ENCODE measurements at places on chromosomes 3 and 15. TPM values are rescaled to one million over a fixed set of nuclear protein-coding genes. Genes with fewer than 3 reads are reported as not detected.
A peak's percentile ranks its signal among the peaks of the same experiment; 100 is the strongest.

GRCh38 chr3:141575879-141576743 is 89.3 kb downstream of the RASA2 start:
- peaks cover 81% of the 10 kb centered on the region for H3K36me3 ChIP-seq
- no peak overlapping the region for H3K27ac ChIP-seq
- peak; percentile 44 for DNase-seq
- no peaks in the 10 kb centered on the region for H3K4me1 ChIP-seq
- no peak overlapping the region for H3K4me3 ChIP-seq
- no peaks in the 10 kb centered on the region for H3K27me3 ChIP-seq

- no peak overlapping the region for H3K27ac ChIP-seq
- H3K4me1 ChIP-seq = peaks cover 9% of the 10 kb centered on the region
- no peak overlapping the region for H3K4me3 ChIP-seq
- DNase-seq = peak; percentile 73
Measured at GRCh38 chr3:197458179-197458707, 97.5 kb downstream of the BDH1 start.

- no peak overlapping the region for H3K4me3 ChIP-seq
- H3K27me3 ChIP-seq = no peaks in the 10 kb centered on the region
- DNase-seq = peak; percentile 62
- peaks cover 9% of the 10 kb centered on the region for H3K4me1 ChIP-seq
- peak overlapping the region; percentile 71 for H3K27ac ChIP-seq
Measured at GRCh38 chr3:48268381-48268935, 27.6 kb downstream of the ZNF589 start.

DNA sequence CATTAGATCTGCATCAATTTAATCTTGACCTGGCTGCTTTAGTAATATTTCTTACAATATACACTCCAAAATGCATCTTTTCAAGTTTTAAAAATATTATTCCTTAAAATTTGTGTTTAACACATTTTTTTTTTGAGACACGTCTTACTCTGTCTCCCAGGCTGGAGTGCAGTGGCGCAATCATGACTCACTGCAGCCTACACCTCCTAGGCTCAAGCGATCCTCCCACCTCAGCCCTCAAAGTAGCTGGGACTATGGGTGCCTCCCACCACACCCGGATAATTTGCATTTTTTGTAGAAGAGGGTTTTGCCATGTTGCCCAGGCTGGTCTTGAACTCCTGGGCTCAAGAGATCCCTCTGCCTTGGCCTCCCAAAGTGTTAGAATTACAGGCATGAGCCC is 73.6 kb downstream of the ETV5 start:
- no peaks in the 10 kb centered on the region for H3K4me1 ChIP-seq
- H3K27ac ChIP-seq = no peak overlapping the region
- H3K36me3 ChIP-seq = no peaks in the 10 kb centered on the region
- DNase-seq = no peak
- H3K27me3 ChIP-seq = no peaks in the 10 kb centered on the region
- no peak overlapping the region for H3K4me3 ChIP-seq

DNA sequence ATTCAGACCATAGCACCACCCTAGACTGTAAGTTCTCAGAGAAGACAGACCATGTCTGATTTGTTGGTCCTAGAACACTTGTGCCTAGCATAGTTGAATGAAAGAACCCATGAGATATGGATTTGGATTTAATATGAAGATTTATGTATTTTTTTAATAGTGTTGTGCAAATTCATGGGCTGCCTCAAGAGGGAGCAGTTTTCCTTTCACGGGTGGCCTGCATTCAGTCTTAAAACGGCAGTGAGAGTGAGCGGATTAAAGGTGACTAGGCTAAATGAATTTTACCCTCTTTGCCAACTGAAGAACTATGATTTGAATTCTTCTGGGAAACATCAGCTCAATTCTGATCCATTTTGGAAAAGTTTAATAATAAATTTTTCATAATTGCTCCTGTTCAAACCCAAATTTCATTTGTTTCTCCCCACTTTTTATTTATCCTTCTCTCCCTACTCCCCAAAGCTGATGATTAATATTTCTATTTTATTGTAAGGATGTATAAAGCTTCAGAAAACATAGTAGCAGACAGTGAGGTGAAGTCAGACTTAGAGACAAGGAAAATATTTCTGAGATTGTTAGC is 67.3 kb downstream of the MORC1 start:
- no peak overlapping the region for H3K27ac ChIP-seq
- peak; percentile 26 for DNase-seq
- H3K4me1 ChIP-seq = no peaks in the 10 kb centered on the region
- no peak overlapping the region for H3K4me3 ChIP-seq
- no peaks in the 10 kb centered on the region for H3K36me3 ChIP-seq

- no peaks in the 10 kb centered on the region for H3K27me3 ChIP-seq
- H3K4me3 ChIP-seq = no peak overlapping the region
- H3K27ac ChIP-seq = no peak overlapping the region
- no peak for DNase-seq
Measured at GRCh38 chr3:152760024-152760563, 74.8 kb upstream of the P2RY1 start.

DNA sequence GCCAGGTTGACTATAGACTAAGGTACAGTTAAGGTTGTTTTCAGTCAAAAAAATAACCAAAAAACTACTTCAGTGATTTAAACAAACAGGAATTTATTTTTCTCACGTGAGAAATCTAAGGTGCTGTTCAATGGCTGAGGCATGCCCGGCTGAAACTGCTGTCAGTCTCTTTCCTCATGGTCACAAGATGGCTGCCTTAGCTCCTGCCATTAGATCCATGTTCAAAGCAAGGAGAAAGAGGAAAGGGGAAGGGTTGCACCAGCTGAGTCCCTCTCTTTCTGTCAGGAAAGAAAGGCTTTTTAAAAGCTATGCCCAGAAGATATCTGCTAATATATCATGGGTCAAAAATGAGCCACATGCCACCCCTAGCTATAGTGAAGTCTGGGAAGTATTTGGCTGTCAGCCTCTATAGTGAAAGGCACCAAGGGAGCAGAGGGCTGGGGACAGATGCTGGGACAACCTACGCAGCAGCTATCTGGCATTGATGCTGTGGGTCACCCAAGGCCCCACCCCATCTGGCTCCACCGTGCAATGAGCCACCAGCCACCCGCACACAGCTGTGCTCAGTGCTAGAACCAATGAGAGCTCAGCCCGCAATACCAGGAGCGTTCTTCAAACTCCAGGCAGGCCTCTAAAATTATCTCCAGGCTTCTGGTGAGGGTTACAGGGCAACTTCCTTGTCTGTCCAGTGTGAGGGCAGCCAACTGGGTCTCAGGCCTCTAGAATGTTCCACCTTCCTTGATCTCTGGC is 64.7 kb upstream of the GATA2 start:
- no peaks in the 10 kb centered on the region for H3K36me3 ChIP-seq
- no peak for DNase-seq
- H3K4me1 ChIP-seq = peaks cover 9% of the 10 kb centered on the region
- no peak overlapping the region for H3K27ac ChIP-seq
- peaks cover 58% of the 10 kb centered on the region for H3K27me3 ChIP-seq

GRCh38 chr15:95812491-95812890 is 518.0 kb upstream of the NR2F2 start:
- H3K4me1 ChIP-seq = no peaks in the 10 kb centered on the region
- DNase-seq = no peak
- H3K4me3 ChIP-seq = no peak overlapping the region
- no peaks in the 10 kb centered on the region for H3K36me3 ChIP-seq

GRCh38 chr3:85838921-85839320 is 880.1 kb downstream of the CADM2 start:
- no peaks in the 10 kb centered on the region for H3K27me3 ChIP-seq
- no peak for DNase-seq
- no peak overlapping the region for H3K27ac ChIP-seq
- no peaks in the 10 kb centered on the region for H3K36me3 ChIP-seq

DNA sequence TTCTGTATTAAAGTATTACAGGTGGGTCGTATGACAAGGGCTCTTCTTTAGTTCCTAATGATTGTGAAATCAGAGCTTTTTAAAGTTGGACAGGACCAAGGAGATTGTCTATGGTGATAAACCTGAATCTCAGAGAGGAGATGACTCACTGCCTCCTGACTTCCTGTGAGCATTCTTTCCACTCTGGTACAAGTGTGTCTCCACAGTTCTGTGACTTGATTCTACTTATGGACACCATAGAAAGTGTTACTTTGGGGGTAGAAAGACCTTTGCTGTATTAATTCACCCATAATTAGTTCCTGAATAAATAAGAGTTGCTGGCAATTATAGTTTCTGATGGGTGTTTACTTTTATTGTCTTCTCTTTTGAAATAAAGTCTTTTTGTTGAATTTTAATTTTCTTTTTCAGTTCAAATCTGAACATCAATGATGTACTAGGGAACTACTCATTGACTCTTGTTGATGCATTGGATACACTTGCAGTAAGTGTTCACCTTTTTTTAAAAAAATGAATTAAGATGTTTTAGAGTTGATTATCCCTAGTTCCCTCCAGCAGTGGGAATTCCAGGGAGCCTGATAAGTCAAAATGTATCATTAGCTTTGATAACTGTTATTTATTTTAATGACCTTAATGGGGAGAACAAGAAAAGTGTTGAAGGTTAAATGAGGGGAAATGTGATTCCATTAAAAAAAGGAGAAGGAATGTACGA is 7.4 kb downstream of the EDEM1 start:
- peak overlapping the region; percentile 23 for H3K27ac ChIP-seq
- H3K4me1 ChIP-seq = peaks cover 71% of the 10 kb centered on the region
- no peaks in the 10 kb centered on the region for H3K27me3 ChIP-seq
- DNase-seq = no peak

GRCh38 chr15:76517910-76518309 is 181.3 kb downstream of the ISL2 start:
- H3K4me3 ChIP-seq = no peak overlapping the region
- H3K36me3 ChIP-seq = no peaks in the 10 kb centered on the region
- H3K27me3 ChIP-seq = no peaks in the 10 kb centered on the region
- H3K4me1 ChIP-seq = no peaks in the 10 kb centered on the region
- DNase-seq = no peak
- H3K27ac ChIP-seq = no peak overlapping the region

DNA sequence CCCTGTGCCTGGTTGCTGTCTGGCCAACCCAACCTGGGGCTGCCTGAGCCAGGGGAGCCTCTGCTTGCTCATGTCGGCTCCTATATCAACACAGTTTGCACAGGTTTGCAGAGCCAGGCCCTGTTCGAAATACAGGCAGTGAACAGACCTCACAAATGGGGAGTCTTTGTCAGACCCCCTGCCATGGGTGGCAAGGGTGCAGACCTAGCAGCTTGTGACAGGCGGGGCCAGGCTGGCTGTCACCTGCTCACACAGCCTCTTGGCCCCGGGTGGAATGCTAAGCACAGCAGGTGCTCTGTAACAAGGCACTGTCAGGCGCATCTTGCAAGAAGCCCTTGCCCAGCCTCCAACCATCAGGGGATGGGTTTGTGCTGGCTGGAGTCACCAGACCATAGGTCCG is 47.3 kb downstream of the BDH1 start:
- no peak overlapping the region for H3K27ac ChIP-seq
- H3K4me1 ChIP-seq = peaks cover 35% of the 10 kb centered on the region
- no peaks in the 10 kb centered on the region for H3K27me3 ChIP-seq
- H3K4me3 ChIP-seq = no peak overlapping the region

DNA sequence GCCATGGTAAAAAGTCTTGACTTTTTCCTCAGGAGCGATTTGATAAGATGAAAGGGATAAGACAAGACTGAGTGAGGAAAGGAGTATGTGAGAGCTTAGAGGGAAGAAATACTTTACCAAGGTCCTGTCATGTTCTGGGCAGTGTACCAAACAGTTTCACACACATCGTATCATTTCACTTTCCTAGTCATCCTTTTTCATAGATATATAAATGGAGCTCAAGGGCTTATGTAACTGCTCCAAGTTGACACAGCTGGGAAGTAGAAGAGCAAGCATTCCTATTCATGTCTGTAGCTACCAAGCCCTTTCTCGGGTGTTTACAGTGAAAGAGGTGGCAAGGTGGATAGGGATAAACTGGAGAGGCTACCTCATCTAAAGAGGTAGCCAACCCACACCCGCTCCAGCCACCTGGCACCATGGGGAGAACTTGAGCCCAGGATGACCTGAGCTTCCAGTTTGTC is 57.4 kb downstream of the MRPS25 start:
- H3K27ac ChIP-seq = no peak overlapping the region
- no peaks in the 10 kb centered on the region for H3K36me3 ChIP-seq
- DNase-seq = peak; percentile 18
- H3K4me3 ChIP-seq = no peak overlapping the region
- peaks cover 4% of the 10 kb centered on the region for H3K4me1 ChIP-seq

GRCh38 chr15:79740561-79740960 is 156.3 kb downstream of the MTHFS start:
- no peaks in the 10 kb centered on the region for H3K27me3 ChIP-seq
- no peaks in the 10 kb centered on the region for H3K36me3 ChIP-seq
- no peaks in the 10 kb centered on the region for H3K4me1 ChIP-seq
- no peak overlapping the region for H3K4me3 ChIP-seq
- no peak overlapping the region for H3K27ac ChIP-seq

GRCh38 chr3:97636465-97636864 is 128.1 kb upstream of the ARL6 start:
- H3K27ac ChIP-seq = no peak overlapping the region
- DNase-seq = no peak
- no peaks in the 10 kb centered on the region for H3K27me3 ChIP-seq
- no peaks in the 10 kb centered on the region for H3K36me3 ChIP-seq
- no peaks in the 10 kb centered on the region for H3K4me1 ChIP-seq

- no peaks in the 10 kb centered on the region for H3K36me3 ChIP-seq
- DNase-seq = no peak
- H3K27ac ChIP-seq = peak overlapping the region; percentile 56
- H3K4me1 ChIP-seq = peaks cover 27% of the 10 kb centered on the region
- peak overlapping the region; percentile 12 for H3K4me3 ChIP-seq
- no peaks in the 10 kb centered on the region for H3K27me3 ChIP-seq
Measured at GRCh38 chr3:107661447-107662123, 138.8 kb downstream of the BBX start.

- no peaks in the 10 kb centered on the region for H3K27me3 ChIP-seq
- no peak for DNase-seq
- peaks cover 5% of the 10 kb centered on the region for H3K4me1 ChIP-seq
- no peak overlapping the region for H3K4me3 ChIP-seq
Measured at GRCh38 chr3:185084901-185085300, 68.0 kb downstream of the C3orf70 start.

PPM1M gene
- 7.9 TPM for total RNA-seq

EEF1AKMT4 gene
- 2.2 TPM for total RNA-seq

REC114 gene
- not detected for total RNA-seq

SLC7A14 gene
- not detected for total RNA-seq

GOLGA6A gene
- total RNA-seq = 1.1 TPM

Data from stomach (tissue), 19 donors.